ENCODE measurements at places on chromosomes 4 and X.

DNA sequence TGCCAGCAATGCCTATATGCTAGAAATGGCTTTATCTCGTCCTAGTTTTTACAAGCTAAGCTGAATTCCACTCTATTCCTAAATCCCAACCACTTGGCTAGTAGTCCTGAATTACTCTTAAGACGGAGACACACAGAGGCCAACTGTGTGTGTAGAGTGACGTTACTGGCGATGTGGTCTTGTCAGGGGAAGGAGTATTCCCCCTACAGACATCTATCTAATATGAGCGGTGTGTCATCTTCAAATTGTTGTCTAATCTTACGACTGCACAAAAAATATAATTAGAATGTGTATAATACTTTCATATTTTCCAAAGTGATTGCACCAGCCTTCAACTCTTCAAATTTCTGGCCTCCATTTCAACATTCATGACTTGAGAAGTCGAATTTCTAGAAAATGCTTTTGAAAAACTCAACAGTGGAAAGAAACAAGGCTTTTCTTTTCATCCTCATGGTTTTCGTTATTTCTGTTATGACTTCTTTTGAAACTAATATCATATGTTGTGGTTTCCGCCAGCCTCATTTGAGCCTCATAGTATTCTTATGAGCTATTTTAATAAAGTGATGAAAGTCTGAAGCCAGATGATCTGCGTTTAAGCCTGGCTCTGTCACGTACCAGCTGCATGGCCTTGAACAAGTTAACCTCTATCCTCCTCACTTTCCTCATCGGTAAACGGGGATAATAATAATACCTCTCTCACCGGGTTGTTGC lies 132.3 kb downstream of the SOWAHB start:
- no peak for DNase-seq

GRCh38 chr4:125719987-125720386 lies 405.2 kb downstream of the FAT4 start:
- DNase-seq: no peak

- DNase-seq: no peak
Measured at GRCh38 chrX:150849486-150849885, 49.0 kb downstream of the CD99L2 start.

DNA sequence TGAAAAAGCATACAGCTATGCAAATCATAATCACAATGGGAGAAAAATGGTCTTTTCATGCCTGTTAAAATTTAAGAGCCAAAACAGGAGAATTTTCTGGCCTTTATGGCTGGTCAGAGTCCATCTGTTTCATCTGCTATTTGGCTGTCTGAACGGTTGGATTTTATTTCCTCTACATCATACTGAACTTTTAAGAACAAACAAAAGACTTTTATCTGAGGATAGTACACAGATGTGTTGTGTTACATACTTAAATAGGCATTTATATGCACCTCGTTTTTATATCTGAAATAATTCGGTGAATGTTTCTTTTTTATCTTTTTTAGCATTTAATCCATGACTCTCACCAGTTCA lies 18.0 kb upstream of the WWC2 start:
- no peak for DNase-seq

GRCh38 chrX:497186-498014 lies 110.7 kb upstream of the PPP2R3B start:
- no peak for DNase-seq

DNA sequence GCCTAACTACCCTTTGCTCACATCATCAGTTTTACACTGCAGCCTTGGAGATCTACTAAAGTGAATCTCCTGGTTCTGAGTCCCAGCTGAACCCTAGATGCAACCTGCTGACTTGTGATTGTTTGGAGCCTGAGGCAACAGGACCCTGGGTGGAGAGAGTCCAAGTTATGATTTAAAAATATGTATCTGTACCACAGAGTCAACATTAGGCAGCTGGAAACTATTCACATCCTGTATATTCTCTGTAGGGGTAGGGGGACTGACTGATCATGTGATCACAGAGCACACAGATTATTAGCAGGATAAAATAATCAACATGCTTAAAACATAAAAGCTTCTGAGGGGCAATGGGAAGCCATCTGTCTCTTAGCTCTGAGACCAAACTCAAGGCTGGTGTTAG lies 52.1 kb downstream of the CT47B1 start:
- no peak for DNase-seq

- DNase-seq: no peak
Measured at GRCh38 chr4:120667102-120667501, 255.4 kb downstream of the PRDM5 start.

GRCh38 chrX:3374108-3374800 lies 27.8 kb upstream of the MXRA5 start:
- no peak for DNase-seq

DNA sequence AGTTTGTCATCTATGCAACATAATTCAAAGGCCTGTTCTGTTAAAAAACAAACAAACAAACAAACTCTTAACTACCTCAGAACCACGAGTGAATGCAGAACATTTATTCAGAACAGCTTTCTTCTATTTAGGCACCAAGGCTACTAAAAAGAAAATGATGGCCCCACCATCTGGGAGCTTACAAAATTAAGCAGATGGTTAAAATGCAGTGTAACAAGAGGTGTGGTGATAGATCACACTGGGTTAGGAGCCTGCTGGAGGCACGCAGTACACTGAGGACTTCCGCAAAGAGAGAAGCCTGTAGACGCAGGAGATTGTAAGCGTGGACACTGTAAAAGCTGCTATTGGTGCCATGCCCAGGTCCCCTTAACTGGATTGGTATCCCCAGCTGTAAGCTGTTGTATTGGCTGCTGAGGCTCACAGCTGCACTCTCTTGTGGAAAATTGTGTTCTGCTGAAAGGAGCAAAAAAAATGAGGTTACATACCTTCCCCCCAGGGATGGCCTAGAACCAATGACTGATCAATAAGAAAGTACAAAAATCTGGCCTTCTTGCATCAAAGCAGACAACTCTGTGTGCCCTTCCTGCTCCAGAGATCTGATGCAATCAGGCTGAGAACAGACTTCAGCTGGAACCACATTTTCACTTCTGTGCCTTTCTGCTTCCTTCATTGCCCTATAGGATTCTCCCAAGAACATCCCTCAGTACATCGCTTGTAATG lies 60.0 kb downstream of the SHROOM3 start:
- no peak for DNase-seq

- DNase-seq: no peak
Measured at GRCh38 chrX:23826653-23827052, 43.7 kb downstream of the SAT1 start.

- no peak for DNase-seq
Measured at GRCh38 chr4:92307866-92308265, 4.1 kb downstream of the GRID2 start.

DNA sequence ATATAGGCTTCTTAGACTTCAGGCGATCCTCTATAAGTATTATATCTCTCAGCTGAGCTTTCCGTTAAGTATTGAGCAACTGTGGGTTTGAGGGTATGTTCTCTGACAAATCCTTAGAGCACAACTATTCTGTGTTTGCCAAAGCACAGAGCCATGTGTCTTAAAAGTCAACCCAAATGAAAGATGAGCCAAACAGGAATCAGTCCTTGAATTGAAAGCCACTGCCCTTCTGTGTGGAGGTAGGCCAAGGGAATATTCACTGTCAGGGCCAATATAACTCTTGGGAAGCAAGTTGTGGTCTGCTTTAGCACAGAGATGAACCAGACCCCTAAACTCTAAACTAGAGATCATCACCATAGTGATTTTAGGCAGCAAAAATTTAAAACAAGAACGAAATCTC lies 164.0 kb downstream of the STAG2 start:
- no peak for DNase-seq

- no peak for DNase-seq
Measured at GRCh38 chrX:48083212-48083611, 11.8 kb upstream of the ZNF630 start.

- DNase-seq: no peak
Measured at GRCh38 chrX:124737771-124738170, 391.4 kb downstream of the SH2D1A start.

DNA sequence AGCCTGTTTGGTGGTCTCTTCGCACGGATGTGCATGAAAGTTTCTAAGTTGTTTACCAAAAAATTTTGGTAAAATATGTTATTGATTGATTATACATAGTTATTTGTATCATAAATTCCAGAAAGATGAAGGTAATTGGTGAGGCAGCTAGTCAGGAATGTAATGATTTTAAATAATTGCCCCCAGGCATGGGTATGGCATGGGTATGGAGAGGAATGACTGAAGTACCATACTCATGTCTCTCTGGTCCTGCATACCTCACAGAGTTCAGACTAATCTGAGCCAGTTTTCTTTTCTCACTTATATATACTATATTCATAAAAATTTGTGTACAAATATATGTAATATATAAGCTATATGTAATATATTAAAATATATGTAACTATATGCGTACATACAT lies 329.0 kb upstream of the TECRL start:
- no peak for DNase-seq

DNA sequence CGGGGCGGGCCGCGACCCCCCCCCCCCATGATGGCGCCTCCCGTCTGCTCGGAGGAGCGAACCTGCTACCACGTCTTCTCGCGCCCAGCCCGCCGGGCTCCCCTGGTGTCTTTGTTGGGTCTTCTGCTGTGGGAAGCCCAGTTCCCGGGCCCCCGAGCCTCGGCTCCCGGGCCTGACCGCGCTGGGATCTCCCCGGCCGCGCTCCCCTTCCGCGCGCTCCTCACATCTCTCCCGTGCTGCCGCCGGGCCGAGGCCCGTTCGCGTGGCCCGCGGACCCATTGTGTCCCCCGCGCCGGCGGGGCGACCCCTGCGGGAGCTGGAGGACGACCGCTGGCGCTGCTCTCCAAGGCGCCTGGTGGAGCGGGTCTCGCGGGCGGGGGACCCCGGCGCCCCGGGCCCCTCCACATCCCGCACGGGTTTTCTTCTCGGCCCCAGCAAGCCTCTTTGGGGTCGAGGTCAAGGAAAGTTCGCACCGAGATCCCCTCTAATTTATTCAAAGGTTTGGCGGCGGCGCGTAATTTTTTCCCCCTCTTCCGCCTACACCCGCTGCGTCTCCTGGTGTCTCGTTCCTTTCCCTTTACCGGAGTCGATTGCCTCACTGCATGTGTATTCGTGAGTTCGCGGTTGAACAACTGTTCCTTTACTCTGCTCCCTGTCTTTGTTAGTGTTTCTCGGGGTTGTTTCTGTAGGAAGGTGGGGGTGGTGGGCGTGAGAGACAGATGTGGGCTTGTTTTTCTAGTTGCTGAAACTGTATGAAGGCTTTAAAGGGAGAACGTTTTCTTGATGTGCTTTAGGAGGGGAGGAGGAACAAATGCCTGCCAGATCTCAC lies 770 bp downstream of the SMAD1 start:
- DNase-seq: no peak

DNA sequence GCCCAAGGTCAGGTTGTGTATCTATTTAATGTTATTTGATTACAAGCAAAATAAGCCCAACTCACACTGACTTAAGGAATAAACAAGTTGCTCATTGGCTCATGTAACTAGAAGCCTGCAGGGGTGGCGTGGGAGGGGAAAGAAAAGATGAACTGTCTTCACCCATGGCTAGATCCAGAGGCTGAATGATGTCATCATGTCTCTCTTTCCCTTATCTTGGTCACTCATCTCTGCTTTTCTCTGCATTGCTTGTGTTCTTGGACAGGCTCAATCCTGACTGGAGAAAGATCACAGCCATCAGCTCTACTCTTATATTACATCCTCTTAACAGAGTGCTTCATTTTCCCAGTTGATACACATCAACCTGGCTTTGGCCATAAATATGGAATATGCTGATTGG lies 290.0 kb upstream of the DIAPH2 start:
- DNase-seq: no peak

DNA sequence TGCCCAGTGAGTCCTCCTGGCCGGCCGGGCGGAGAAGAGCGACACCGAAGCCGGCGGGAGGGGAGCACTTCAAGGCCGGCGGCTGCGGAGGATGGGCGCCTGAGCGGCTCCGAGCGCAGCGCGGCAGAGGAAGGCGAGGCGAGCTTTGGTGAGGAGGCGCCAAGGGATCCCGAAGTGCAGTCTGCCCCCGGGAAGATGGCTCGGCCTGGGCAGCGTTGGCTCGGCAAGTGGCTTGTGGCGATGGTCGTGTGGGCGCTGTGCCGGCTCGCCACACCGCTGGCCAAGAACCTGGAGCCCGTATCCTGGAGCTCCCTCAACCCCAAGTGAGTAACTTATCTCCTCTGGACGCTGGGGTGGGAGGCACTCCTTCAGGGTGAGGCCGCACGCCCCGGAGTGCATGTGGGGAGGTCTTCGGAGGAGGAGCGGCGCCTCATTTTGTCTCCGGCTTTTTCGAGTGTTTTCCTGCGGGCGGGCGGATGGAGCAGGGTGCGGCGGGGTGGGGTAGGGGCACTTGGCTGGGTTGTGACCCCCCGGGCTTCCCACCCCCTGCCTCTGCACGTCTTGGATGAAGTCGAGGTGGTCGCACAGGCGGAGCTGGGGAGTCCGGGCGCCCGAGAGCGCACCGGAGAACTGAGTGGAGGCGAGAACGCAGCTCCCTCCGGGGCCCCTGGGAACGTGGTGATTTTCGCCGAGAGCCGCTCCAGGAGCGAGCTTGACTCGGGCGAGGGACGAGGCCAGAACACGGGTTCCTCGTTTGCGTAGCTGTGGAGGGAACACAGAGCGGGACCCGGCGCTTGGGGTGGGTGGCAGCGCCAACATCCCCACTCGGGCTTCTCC lies 979 bp downstream of the EFNB1 start:
- peak; percentile 59 for DNase-seq
